ENCODE measurements at places on chromosomes 1 and 21.

DNA sequence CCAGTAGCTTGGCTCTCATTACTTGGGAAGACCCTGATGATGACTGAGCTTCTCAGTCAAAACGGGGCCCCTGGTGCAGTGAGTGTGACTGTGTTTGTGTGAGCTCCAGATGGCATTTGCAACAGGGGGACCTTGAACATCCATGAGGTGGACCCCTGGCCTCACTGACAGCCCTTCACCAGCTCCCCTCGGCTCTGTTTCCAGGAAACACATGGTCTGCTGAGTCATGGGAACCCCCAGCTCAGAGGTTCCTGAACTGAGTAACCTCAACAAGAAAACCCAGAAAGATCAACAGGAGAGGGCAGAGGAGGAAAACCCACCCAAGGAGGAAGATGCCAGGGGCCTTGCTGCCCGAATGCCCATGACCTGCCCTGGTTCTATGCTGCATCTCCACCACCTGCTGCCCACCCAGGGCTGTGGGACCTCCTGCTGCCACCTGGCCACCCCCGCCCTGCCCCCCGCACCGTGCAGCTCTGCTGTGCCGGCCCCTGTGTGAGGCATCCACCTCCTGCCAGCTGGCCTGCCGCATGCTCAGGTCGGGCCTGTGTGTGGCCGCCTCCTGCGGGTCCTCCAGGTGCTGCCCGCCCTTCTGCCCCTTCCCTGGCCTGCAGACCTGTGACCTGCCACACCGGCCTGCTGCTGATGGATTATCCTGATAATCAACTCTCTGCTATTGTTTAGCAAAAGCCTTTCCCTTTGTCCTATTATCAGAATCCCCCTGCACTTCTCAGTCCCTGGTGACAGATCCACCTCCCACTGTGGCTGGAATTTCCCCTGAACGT, 4.2 kb upstream of the KRTAP12-1 start:
- DNase-seq, result no peak

GRCh38 chr1:171963762-171964161, 122.5 kb downstream of the DNM3 start:
- DNase-seq, result no peak

GRCh38 chr1:223201967-223202366, 58.9 kb upstream of the TLR5 start:
- DNase-seq, result peak; percentile 7

- DNase-seq, result no peak
Measured at GRCh38 chr1:239843541-239843940, 248.1 kb upstream of the FMN2 start.

DNA sequence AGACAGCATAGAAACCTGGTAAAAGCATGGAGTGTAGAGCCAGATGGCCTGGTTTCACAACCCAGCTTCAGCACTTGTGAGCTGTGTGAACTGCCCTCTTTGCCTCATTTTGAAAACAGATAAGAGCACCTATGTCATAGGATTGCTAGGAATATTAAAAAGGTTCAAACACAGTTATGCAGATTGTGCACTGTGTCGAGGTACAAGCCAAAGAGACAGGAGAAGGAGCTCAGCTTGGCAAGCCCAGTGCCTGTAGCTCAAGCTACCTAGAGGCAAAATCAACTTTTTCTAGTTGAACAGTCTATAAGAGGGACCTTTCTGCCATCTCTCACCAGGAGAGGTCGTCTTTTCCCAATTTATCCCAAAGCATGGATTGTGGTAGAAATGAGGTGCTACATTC, 5.0 kb downstream of the CHODL start:
- no peak for DNase-seq

DNA sequence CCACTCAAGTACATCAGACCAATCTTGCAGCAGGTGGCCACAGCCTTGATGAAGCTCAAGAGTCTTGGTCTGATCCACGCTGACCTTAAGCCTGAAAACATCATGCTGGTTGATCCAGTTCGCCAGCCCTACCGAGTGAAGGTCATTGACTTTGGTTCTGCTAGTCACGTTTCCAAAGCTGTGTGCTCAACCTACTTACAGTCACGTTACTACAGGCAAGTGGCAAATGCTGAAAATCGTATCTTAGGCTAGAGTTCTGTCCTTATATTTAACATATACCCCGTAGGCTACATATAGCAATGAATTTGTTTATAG, 12.1 kb downstream of the HIPK1 start:
- DNase-seq, result no peak

GRCh38 chr21:28253961-28254360, 738.7 kb downstream of the LTN1 start:
- no peak for DNase-seq

DNA sequence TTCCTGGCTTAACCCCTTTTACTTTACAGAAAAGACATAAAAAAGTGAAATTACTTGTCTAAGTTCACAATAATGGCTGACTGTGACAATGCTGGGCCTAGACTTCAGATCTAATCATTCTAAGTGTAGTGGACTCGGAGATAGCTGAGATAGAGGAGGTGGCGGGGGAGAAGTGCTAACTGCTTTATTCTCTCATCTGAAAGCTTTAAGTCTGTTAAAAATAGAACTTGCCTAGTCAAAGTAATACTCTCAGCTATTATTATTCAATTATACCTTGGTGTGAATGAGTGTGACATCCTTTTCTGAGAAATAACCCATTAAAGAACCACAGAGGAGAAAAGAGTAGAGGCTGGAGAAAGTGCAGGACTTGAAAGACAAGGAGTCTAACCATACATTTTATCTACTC, 96.1 kb upstream of the OLIG2 start:
- no peak for DNase-seq

DNA sequence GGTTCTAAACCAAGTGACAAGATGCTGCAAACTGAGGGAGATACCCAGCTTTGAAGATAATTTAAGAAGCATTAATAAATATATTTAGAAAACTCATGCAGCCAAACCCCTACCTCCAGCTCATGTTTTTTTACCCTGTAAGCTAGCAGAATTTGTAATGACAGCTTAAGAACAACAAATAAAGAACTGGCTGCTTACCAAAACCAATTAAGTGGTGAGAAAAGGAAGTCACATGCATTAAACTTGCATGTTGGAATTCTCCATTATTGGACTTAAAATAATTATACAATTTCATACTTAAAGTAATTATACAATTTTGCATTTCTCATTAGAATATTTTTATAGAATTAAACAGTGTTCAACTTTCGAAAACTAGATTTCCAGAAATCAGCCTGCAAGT, 75.6 kb upstream of the CNIH3 start:
- DNase-seq, result no peak

DNA sequence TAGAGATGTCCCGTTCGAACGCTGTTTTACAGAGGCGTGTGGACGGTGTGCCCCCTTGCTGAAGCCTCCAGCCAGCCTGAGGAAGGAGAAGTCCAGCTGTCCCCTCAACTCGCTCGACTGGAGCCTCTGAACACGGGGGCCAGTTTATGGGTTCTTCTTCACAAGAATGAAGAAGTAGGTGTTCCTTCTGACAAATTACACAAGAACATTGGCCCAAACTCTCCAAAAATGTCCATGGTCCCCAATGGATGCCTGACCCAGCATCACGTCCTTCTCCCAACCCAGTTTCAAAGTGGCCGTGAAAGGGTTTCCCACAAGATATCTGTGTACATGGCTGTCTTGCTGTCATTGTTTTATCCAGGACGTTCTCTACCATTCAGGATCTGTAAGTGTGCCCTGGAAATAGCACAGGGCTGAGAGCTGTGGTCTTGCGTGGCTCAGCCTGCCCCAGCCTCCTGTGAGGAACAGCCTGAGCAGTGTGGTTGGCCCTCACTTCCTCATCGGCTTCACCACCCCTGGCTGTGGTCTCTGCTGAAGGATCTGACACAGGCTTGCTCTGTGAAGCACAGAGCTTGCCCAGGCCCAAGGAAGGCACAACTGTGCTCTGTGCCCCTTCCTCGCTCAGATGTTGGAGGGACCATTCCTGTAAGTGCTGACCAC, 1.0 kb upstream of the S100B start:
- DNase-seq, result no peak

- no peak for DNase-seq
Measured at GRCh38 chr1:204337036-204337429, 22.7 kb downstream of the PLEKHA6 start.

GRCh38 chr1:13619909-13620308, 36.3 kb downstream of the PDPN start:
- DNase-seq, result no peak

DNA sequence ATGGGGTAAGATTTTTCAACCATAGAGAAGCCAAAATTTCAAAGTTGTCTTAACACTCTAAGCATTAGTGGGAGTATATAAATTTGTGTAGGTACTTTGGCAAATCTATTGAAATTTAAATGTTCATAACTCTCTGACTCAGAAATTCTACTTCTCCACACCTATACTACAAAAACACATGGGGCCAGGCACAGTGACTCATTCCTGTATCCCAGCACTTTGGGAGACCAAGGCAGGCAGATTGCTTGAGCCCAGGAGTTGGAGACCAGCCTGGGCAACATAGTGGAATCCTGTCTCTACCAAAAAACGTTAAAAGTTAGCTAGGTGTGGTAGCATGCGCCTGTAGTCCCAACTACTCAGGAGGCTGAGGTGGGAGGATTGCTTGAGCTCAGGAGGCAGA, 41.3 kb upstream of the RAVER2 start:
- no peak for DNase-seq

GRCh38 chr1:90381598-90381997, 335.5 kb downstream of the BARHL2 start:
- no peak for DNase-seq

GRCh38 chr1:169163059-169163458, 56.6 kb downstream of the ATP1B1 start:
- no peak for DNase-seq

DNA sequence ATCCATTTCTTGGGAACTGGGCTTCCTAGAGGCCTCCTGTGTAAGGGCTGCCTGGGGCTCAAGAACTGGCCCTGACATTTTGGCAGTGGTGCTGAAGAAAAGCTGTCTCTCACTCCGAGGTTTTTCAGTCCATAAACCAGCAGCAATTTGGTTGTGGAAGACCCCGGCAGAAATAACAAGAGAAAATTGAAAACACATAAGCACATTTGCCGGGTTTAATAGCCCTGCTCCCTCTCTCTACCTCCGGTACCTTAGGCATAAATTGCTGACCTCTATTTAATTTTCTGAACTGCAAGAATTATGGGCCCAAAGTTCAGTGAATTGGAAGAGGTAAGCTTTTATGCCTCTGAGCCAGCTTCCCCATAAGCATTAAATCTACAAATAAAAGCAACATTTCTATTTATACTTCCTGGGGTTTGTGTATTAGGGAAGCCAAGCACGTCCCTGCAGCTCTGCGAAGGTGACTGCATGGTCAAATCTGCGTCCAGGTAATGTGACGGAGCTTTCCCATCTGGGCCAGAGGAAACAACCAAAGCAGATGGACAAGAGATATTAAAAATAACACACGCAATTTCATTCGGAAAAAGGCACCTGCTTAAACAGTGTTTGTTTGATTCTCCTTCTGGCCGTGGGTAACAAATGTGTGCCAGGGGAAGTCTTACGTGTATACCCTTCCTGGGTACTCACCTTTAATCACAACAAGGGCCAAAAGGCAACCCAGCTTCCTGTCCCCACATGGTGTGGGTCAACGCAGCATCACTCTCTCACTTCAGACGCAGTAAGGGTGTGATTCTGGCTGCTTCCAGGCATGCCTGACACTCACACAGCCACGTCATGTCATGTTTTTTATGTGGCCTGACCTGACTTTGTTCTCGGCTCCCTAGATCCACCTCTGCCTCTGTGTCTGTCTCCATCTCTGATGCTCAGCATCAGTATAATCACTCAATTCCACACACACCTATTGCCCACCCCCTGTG, 69.2 kb downstream of the PAPPA2 start:
- no peak for DNase-seq

DNA sequence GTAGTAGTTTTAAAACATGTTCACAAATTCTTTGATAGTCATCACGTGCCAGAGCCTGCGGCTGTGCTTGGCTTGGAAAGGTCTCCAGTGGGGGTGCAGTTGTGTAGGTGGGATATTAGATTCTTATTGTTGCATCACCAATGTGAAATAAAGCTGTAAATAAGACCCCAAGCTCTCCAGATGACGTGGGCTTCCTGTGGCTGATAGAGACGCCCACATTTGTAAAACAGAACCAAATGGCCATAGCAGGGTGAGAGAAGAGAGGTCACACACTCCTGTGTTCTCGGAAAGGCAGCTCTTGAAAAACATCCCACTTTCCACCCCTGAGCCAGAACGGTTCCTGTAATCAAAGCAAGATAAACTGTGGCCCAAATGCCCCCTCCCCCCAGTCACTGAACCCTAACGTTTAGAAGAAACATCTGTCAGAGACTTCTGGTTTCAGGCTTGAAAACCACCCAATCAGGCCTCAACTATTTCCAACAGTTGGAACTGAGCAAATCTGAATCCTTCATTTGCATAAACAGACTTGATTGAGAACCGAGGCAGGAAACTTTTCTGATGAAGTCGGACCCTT, 6.6 kb upstream of the NTPCR start:
- no peak for DNase-seq

- DNase-seq, result no peak
Measured at GRCh38 chr1:192968323-192968722, 90.8 kb downstream of the UCHL5 start.

GRCh38 chr1:214401666-214402065, 120.7 kb downstream of the SMYD2 start:
- DNase-seq, result no peak

GRCh38 chr1:69569175-69569541, 1.4 kb downstream of the LRRC7 start:
- DNase-seq, result no peak

DNA sequence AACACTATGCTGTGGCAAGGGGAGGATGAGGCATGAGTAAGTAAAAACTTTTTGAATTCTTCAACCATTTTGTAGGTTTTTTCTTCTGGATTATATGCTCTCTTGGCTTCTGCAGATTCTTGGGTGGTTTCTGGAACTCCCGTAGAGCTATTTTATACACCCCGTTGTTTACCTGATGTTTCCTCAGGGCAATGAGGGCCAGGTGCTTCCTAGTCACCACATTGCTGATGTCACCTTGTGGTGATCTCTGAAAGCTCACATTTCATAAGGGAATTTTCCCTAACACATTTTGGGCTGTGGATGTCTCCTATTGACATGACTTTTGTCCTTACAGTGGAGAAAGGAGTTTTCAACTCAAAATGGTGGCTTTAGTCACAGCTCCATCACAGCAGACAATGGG, 356.6 kb downstream of the PLA2G4A start:
- DNase-seq, result no peak

Data from DMS153 (cell line).